ENCODE measurements at places on chromosomes 7 and 10.

DNA sequence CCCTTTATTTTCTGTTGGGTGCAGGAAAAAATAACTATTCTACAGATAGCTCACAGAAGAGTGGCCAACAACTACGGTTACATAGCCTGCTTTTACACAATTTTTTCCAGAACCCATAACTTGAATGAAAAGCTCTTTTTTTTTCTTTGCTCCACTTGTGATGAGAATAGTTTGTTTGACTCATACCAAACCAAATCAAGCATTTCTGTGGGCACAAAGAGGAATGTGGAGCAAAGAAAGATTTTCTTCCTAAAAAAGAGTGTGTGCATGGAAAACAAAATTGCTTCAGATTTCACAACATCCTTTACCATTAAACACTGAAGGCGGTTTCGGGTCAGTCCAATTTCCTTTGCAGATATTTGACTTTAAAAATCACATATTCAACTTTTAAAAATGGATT lies 54.8 kb upstream of the RAB11FIP2 start:
- no peak for DNase-seq

GRCh38 chr7:138917771-138918170 lies 63.4 kb downstream of the KIAA1549 start:
- DNase-seq = no peak

GRCh38 chr7:142910481-142910880 lies 23.1 kb downstream of the TRPV5 start:
- DNase-seq = no peak

DNA sequence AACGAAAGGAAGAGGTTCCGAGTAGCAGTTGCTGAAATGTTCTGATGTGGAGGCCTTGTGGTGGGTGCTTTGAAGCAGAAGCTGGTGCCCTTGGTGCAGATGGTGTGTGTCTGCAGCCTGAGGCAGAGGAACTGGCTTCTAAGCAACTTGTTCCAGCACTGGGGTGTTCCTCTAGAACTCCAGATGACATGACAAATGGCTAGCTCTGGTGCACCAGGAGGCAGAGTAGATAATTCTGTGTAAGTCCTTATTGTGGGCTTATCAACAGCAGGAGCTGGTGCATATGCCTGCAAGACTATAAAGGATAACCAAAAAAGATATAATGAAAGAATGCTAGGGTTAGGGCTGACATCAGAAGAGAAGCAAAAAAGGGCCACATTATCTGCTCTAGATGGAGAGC lies 76.5 kb downstream of the ARL5B start:
- DNase-seq = no peak

- DNase-seq = no peak
Observed at GRCh38 chr10:72093450-72093849, 5.1 kb upstream of the SPOCK2 start.

GRCh38 chr7:134899729-134900128 lies 86.6 kb upstream of the AGBL3 start:
- DNase-seq = no peak

Data from activated CD4-positive, alpha-beta T cell treated with anti-CD3 and anti-CD28 coated beads, Interleukin-2, Interleukin-4, amounts not matched to agents 100 ng/mL and 50 ng/mL, durations not matched to agents 16 hours and 8 hours (primary cell).